ENCODE measurements at places on chromosomes 6 and 20. TPM values are rescaled to one million over a fixed set of nuclear protein-coding genes. Genes with fewer than 3 reads are reported as not detected.

DNA sequence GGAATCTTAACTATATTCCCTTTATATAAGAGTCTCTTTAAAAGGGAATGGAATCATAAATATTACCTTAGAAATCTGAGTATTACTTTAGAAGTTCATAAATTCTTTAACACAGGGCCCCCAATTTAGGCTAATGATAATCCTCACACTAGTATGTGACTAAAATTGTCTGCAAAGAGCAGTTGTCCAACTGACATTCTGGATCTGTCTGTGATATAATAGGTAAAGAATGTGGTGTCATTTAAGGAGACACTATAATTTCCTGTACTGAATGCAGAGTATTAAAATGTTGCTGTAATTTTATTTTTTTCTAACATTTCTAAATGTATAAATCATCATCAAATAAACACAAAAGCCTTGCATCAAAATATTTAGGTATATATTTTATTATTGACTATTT lies 128.5 kb upstream of the DST start:
- no peaks in the 10 kb centered on the region for H3K36me3 ChIP-seq
- no peak overlapping the region for H3K27ac ChIP-seq
- H3K4me3 ChIP-seq = no peak overlapping the region
- H3K27me3 ChIP-seq = no peaks in the 10 kb centered on the region

DNA sequence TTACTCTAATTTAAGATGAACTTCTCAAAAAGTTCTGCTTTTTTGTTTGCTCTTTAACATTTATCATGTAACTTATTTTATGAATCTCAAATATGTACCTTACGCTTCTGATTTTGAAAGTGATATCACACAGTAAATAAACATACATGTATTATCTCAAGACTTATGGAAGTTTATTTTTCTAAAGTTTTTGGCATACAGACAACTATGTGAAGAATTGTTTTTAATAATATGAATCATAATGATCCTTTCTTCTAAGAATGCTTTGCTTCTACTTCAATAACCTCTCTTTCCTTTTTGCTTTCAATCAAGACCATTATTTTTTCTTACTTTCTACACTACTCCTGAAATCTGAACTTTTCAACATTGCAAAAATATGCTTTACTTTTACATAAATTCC lies 816.4 kb downstream of the EYS start:
- H3K36me3 ChIP-seq = no peaks in the 10 kb centered on the region
- H3K27ac ChIP-seq = no peak overlapping the region
- no peak overlapping the region for H3K4me3 ChIP-seq
- H3K4me1 ChIP-seq = no peaks in the 10 kb centered on the region

GRCh38 chr20:24916412-24916811 lies 32.7 kb upstream of the CST7 start:
- no peak overlapping the region for H3K4me3 ChIP-seq
- no peaks in the 10 kb centered on the region for H3K36me3 ChIP-seq
- H3K27ac ChIP-seq = no peak overlapping the region
- no peak for DNase-seq
- no peaks in the 10 kb centered on the region for H3K27me3 ChIP-seq
- H3K4me1 ChIP-seq = peaks cover 4% of the 10 kb centered on the region

DNA sequence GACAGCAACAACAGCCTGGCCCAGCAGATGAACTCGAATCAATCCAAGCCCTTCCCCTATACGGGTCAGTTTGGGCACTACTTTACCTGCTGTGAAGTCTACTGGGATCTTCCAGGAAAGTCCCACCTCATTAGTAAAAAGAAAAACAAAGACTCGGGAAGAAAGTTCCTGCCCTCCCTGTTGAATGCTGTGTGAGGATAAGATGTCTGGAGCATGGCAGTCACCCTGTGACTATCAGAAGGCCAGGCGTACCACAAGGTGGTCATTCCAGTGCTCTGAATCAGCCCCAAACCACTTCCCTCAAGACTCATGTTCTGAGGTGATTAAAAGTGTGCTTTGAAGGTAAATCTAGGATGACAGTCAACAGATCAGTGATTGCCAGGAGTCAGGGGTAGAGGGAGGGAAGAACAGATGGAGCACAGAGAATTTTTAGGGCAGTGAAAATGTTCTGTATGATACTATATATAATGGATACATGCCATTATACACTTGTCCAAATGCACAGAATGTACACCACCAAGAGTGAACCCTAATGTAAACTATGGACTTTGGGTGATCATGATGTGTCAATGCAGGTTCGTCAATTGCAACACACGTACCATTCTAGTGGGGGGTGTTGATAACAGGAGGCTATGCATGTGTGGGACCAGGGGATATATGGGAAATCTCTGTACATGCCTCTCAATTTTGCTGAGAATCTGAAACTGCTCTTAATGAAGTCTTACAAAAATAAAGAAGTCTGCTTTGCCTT lies 14.7 kb downstream of the FKBP1A start:
- H3K27ac ChIP-seq = no peak overlapping the region
- H3K4me1 ChIP-seq = peaks cover 45% of the 10 kb centered on the region
- H3K4me3 ChIP-seq = peak overlapping the region; percentile 27
- H3K36me3 ChIP-seq = peaks cover 30% of the 10 kb centered on the region
- H3K27me3 ChIP-seq = no peaks in the 10 kb centered on the region

Gene SPTLC3
- polyA plus RNA-seq = not detected

- peak; percentile 60 for DNase-seq
- H3K27ac ChIP-seq = no peak overlapping the region
- peaks cover 5% of the 10 kb centered on the region for H3K4me1 ChIP-seq
- no peaks in the 10 kb centered on the region for H3K27me3 ChIP-seq
- H3K4me3 ChIP-seq = no peak overlapping the region
Measured at GRCh38 chr20:37384683-37385174, 38.8 kb downstream of the SRC start.

GRCh38 chr6:11878029-11878428 lies 99.4 kb upstream of the ADTRP start:
- no peaks in the 10 kb centered on the region for H3K4me1 ChIP-seq
- no peak for DNase-seq
- no peaks in the 10 kb centered on the region for H3K27me3 ChIP-seq
- no peak overlapping the region for H3K27ac ChIP-seq

DNA sequence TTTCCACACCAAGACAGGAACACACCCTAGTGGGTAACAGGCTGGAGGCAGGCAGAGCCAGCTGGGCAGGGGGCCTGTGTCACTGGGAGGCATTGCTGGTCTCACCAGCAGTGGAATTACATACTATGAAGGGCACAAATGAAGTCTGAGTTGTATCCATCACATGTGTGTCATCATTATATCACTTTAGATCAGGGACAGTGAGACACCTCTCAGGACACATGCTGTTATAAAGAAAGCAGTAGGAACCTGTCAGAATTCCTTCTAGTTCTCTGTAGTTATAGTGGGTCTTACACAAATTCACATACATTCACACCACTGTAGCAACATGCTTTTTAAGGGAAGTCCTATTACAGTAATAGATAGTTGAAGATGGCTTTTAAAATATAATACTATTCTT lies 63.5 kb upstream of the FYN start:
- no peaks in the 10 kb centered on the region for H3K4me1 ChIP-seq
- no peaks in the 10 kb centered on the region for H3K36me3 ChIP-seq
- H3K4me3 ChIP-seq = no peak overlapping the region
- DNase-seq = no peak
- H3K27ac ChIP-seq = no peak overlapping the region
- peaks cover 2% of the 10 kb centered on the region for H3K27me3 ChIP-seq

GRCh38 chr6:19715167-19715551 lies 122.0 kb upstream of the ID4 start:
- no peak overlapping the region for H3K4me3 ChIP-seq
- H3K27me3 ChIP-seq = no peaks in the 10 kb centered on the region
- no peaks in the 10 kb centered on the region for H3K36me3 ChIP-seq

- no peaks in the 10 kb centered on the region for H3K27me3 ChIP-seq
- H3K36me3 ChIP-seq = no peaks in the 10 kb centered on the region
- H3K27ac ChIP-seq = no peak overlapping the region
Measured at GRCh38 chr6:163252061-163252591, 162.4 kb upstream of the QKI start.

GRCh38 chr20:63215101-63216040 lies 560 bp downstream of the YTHDF1 start:
- peaks cover 34% of the 10 kb centered on the region for H3K36me3 ChIP-seq
- peak overlapping the region; percentile 78 for H3K4me3 ChIP-seq
- no peaks in the 10 kb centered on the region for H3K27me3 ChIP-seq
- peak overlapping the region; percentile 70 for H3K27ac ChIP-seq

Gene LY6G6F
- not detected for polyA plus RNA-seq

Gene SLC17A3
- 0.31 TPM for polyA plus RNA-seq

DNA sequence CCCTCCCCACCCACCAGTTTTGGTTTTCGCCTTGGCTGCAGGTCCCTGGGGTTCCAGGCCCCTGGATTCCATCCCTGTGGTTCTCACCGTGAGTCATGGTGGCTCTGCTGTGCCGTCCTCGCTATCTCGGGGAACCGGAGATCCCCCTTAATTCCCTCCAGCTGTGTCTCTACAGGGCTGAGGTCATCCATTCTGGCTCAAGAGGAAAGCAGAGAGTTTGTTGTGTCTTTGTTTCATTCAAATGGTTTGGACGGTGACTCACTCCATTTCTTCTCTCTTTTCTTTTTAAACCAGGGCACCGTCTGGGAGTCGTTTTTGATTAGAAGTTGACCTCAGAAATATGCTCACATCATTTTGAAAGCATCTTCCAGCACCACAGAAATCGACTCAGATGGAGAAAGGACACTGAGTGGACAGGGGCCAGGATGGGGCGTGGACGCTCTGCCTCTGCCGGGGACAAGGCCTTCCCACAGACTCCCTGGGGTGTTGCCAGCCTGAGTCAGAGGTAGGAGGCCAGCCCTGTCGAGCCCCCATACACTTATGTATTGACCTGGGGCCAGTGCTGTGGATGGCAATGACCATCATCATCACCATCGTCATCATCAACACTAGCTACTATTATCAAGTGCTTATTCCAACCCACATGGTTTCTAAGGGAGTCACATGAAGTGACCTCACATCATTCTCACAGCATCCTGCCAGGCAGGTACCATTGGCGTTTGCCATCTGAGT lies 176.2 kb downstream of the NFATC2 start:
- H3K27me3 ChIP-seq = no peaks in the 10 kb centered on the region
- H3K4me1 ChIP-seq = no peaks in the 10 kb centered on the region
- no peak overlapping the region for H3K4me3 ChIP-seq
- no peaks in the 10 kb centered on the region for H3K36me3 ChIP-seq
- DNase-seq = no peak

DNA sequence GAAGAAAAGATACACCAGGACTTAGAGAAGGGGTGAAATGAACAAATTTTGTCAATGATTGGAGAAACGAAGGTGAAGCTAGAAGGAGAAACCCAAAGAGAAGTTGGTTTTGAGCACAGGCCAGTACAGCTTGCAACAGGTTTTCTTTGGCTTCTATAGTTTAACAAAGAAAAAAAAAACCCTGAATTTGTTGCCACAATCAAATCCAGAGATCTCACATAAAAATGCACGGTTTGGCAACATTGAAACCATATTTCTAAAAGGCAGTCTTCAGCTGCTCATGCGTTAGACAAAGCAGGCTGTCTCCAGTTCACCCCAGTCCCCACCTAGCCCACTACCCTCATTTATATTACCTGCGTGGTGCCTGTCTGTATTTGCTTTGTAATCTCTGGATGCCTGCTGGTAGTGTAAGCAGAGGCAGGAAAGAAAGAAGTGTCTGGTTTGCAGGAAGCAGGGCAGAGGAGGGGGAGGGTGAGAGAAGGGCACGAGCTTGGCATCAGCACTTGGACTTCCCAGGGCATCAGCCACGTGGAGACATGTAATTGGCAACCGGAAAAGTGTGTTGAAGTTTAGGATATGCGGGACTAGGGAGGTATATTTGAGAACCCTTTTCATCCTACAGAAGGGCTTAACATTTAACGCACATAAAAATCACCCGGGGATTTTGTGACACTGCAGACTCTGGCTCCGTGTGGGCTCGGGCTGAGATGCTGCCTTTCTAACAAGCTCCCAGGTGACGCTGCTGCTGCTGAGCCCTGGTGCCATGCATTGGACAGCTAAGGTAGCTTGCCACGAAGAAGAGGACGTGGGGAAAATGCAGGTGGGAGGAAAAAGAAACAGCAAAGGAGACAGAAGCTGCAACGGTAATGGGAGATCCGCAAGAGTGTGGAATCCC lies 14.4 kb downstream of the PFDN4 start:
- DNase-seq = no peak
- H3K27me3 ChIP-seq = no peaks in the 10 kb centered on the region
- H3K36me3 ChIP-seq = peaks cover 10% of the 10 kb centered on the region
- H3K4me3 ChIP-seq = peak overlapping the region; percentile 28

- H3K4me3 ChIP-seq = no peak overlapping the region
- peaks cover 25% of the 10 kb centered on the region for H3K36me3 ChIP-seq
- H3K4me1 ChIP-seq = peaks cover 7% of the 10 kb centered on the region
Measured at GRCh38 chr6:111581957-111582356, 23.7 kb downstream of the TRAF3IP2 start.

Gene PHACTR1
- 0.38 TPM for polyA plus RNA-seq

Gene ZBP1
- 15.8 TPM for polyA plus RNA-seq

Gene SLC16A10
- polyA plus RNA-seq = 39.3 TPM

Gene PKIB
- polyA plus RNA-seq = not detected
